ENCODE measurements at places on chromosomes 12 and 14.

DNA sequence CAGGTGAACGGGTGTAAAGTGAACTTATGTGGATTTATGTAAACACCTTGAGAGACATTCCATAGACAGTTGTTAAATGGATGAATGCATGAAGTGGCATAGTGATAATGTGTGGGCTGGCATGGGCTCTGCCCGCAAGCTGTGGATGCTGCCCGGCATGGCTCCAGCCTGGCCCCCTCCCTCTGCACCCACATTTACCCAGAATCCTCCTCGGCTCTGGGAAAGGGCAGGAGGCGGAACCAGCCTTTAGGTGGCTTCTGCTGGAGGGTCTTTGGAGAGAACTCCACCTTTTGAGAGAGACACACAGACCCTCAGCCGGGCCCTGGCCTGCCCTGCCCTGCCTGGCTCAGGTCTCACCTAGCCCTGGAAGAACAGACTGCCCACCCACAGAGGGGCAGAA, 18.7 kb downstream of the RASAL1 start:
- DNase-seq: no peak

GRCh38 chr12:31631023-31631724, 28.3 kb upstream of the ETFBKMT start:
- no peak for DNase-seq

GRCh38 chr14:68535404-68536017, 257.4 kb downstream of the ZFP36L1 start:
- no peak for DNase-seq

DNA sequence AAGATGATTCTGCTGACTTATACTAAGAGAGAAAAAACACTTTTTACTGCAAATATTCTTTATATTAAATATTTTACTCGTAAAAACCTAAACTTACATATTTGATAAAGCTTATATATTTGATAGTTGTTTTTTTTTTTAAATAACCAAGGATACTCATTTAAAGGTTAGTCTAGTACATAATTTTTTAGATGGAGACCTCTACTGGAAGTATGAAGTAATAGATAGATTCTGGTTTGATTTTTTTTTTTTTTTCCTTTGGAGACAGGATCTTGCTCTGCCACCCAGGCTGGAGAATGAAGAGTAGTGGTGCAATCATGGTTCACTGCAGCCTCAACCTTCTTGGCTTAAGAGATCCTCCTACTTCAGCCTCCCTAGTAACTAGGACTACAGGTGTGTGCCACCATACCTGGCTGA, 16.4 kb downstream of the ARID2 start:
- no peak for DNase-seq

GRCh38 chr14:104865631-104866441, 768 bp downstream of the CEP170B start:
- DNase-seq: no peak

GRCh38 chr14:74697543-74697942, 15.3 kb downstream of the AREL1 start:
- DNase-seq: no peak

- no peak for DNase-seq
These were observed 279.7 kb upstream of the TMTC1 start for GRCh38 chr12:30063435-30063945.

DNA sequence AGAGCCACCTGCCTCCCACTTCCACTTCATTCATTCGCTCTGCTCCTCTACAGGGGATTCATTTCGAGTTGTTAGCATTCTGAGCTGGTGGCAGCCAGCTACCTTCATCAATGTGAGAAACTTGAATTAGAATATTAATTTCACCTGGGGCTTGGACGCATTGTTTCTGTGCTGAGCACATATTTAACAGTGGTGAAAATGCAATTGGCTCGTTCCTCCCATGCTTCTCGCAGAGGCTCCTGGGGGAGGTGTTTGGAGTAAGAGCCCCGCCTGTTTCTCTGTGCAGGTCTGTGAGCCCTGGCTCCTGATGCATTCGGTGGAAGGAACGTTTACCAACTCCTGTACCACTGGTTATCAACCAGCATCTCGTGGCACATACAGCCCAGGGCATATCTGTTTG, 141.5 kb downstream of the AACS start:
- DNase-seq: no peak

All from stimulated activated CD8-positive, alpha-beta memory T cell treated with anti-CD3 and anti-CD28 coated beads, Interleukin-7, amount 100 ng/mL, for 48 hours (primary cell).